Stimulated activated CD4-positive, alpha-beta T cell treated with anti-CD3 and anti-CD28 coated beads, Interleukin-2, amount 100 ng/mL, for 48 hours (primary cell): ENCODE measurements at places on chromosomes 3 and 15.

DNA sequence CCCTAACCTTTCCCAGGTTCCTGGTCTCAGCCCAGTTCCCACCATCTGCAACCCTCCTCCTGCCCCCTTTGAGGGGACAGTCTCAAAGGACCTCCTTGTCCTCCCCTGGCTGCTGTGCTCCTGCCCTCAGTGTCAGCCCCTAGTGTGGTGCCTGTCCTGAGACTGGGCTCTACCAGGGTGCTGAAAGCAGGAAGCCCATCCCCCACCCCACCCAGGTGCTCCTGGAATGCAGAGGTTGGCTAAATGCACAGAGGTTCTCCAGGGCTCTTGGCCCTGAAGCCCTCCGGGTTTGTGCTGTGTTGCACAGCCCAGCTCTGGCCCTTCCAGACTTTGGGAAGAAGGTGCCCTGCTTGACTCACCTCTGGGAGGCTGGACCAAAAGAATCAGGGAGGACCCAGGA, 21.8 kb downstream of the C3orf18 start:
- no peak for DNase-seq

- DNase-seq: no peak
Measured at GRCh38 chr15:35067496-35068347, 17.4 kb downstream of the NANOGP8 start.

- no peak for DNase-seq
Measured at GRCh38 chr3:165443664-165444063, 247.5 kb upstream of the SLITRK3 start.

DNA sequence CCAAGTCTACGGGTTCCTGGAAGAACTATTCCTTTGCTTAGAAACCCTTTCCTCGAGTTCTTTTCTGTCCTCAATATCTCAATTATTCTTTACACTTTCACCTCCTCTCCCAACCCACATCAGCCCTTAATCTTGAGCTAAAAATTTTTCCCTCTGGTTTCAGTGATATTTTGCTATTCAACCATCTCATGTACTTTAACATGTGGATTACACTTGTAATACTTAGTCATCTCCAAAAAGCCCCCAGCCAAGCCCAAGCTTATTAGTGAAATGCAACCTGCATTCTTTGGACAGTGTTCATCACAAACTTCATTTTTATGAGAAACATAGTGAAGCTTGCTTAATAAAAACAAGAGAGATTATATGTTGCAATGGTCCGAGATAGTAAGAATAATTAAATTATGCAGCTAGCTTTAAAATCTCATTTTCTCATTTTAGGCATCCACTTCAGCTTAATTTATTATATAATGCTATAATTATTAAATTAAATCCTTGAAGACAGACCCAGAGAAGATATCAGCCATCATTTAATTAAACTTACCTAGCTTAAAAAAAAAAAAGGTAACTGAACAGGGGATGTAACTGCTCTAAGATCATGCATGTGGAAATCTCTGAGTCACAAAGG, 534.5 kb upstream of the TBL1XR1 start:
- DNase-seq: no peak

DNA sequence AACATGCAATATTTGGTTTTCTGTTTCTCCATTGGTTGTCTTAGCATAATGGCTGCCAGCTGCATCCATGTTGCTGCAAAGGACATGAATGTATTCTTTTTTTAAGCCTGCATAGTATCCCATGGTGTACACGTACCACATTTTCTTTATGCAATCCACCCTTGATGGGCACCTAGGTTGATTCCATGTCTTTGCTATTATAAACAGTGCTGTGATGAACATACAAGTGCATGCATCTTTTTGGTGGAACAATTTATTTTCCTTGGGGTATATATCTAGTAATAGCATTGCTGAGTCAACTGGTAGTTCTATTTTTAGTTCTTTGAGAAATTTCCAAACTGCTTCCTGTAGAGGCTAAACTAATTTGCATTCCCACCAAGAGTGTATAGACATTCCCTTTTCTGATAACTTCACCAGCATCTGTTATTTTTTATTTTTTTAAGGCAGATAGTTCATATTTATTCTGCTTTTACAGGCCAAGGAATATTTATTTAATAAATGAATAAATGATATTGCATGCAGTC, 62.4 kb upstream of the NPHP3 start:
- no peak for DNase-seq

- peak; percentile 1 for DNase-seq
Measured at GRCh38 chr3:133038089-133038730, at the start of gene TMEM108. Gene TMEM108, plus strand, starts transcription at chr3:133038391.

DNA sequence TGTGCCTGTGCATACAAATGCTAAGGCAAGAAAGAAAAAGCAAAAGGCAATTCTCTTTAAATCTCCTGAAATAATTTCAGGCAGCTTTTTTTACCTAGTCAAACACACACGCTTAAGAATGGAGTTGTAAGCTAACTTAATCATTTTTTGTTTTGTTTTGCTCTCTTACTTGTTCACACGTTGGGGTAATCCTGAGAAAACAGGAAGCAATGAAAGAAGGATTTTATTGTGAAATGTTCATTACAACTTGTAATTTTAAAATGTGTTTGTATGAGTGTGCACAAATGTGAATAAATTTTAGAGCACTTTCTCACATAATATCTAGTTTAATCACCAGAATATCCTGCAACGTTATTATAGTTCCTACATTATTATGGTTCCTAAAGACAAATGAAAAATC, 263.8 kb downstream of the LPP start:
- DNase-seq: no peak

- no peak for DNase-seq
Measured at GRCh38 chr15:59436774-59437141, 1.2 kb upstream of the FAM81A start.

DNA sequence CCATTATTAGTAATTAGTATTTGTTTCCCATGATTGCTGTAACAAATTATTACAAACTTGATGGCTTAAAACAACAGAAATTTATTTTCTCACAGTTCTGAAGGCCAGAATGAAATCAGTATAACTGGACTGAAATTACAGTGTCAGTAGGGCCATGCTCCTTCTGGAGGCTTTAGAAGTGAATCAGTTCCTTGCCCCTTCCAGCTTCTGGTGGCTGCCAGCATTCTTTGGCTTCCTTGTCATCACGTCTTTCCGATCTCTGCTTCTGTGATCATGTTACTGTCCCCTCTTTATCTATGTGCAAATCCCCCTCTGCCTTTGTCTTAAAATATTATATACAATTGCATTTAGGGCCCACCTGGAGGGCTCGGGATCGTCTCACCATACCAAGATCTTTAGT, 92.0 kb downstream of the FOXB1 start:
- DNase-seq: no peak

DNA sequence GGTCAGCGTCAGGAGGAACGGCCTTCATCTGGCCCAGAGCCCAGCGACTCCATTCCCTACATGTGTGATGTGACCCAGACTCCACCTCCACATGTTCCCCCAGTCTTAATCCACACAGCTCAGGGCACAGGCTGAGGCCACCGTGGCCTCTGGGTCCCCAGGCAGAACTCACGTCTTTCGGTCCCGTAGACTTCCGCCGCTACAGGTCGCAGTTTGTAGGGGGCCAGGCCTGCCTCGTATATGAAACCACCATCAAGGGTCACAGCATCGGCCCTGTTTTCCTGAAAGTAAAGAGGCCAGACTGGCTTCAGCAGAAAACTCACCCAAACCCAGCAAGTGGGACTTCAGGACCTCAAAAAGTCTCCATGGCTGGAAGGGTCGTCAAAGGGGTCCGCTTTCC, 8.6 kb downstream of the LTF start:
- DNase-seq: no peak

DNA sequence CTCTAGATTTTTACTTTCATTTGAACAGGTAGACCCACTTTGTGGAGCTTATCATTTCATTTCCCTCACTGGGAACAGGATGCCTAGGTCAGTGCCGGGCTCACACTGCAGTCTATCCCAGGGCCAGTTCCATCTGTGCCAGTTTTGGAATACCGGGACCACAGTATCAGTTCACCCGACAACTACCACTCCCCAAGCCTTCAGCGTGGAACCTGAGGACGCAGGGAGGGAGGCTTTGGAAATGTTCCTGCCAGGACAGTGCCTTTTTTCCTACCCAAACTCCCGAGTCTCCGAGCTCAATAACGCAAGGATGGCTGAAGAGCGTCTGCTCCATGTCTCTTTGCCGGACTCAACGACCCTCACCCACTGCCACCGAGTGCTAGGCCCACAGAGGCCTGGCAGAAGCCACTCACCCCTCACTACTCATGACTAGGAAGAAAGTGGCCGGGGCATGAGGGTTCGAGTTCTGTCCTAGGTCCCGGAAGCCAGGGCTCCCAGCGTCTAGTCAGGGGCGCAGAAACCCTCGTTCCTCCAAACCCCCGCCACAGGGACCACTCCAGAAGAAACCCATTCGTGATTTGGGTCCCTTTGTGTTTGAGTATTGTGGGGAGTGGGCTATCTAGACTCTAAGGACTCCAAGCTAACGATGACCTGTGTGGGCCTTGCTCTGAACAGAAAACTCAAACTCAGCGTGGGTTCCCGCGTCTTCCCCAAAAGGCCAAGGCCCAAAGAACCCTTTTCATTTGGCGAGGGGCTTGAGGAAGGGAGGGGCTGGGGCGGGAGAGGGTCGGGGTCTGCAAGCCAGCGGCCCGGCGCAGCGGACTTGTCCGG, 11.4 kb downstream of the ZIC1 start:
- DNase-seq: no peak

- DNase-seq: no peak
Measured at GRCh38 chr15:101115786-101116680, 135.8 kb downstream of the CHSY1 start.

GRCh38 chr3:57974796-57975388, 33.3 kb upstream of the FLNB start:
- no peak for DNase-seq

DNA sequence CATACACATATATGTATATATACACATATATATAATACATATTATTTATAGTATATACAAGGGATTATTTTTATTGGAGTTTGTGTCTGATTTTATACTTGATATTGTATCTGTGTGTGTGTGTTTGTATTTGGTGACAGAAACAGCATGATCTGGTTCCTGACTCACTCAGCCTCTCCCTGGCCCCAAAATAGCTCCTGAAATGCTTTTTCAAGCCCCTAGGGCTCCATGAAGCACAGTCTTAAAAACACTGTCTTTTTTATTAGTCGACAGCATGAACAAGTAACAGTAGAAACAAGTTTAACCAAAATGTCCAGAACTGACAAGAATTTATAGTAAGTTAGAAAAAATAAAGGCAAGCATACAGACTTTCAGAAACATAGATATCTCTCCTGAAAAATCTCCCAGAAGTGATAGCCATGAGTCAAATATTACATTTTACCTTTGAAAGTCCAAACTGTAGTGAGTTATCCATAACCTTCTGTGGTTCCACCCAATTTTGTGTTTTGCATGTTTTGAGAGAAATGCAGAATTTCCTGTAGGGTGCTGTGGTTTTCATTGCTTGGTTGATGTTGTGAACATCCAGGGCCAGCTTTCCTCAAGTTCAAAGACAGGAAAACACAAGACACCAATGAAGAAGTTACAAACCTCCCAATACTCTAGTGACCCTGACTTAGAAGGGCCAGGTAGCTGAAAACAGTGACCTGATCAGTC, 98.5 kb upstream of the CCDC80 start:
- DNase-seq: no peak

- DNase-seq: no peak
Measured at GRCh38 chr3:40247714-40248454, 61.6 kb upstream of the EIF1B start.

DNA sequence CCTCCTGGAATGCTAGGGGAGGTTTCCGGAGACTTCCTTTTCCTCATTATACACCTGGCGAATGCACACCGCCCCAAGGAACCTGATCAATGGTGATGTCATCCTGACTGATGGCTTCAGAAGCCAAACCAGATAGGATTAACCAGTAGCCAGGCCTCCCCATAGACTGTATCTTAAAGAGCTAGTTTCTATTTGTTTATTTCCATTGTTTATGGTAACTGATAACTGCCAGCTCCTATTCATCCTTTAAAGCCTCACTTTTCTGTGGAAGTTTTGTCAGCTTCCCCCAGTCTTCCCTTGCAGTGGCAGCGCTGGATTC, at the start of gene MKRN2OS:
Gene MKRN2OS (minus strand): TSS at position 27 of the 319 bp plus-strand sequence. CDS start 35 bp downstream, outside the sequence.
- DNase-seq: no peak

DNA sequence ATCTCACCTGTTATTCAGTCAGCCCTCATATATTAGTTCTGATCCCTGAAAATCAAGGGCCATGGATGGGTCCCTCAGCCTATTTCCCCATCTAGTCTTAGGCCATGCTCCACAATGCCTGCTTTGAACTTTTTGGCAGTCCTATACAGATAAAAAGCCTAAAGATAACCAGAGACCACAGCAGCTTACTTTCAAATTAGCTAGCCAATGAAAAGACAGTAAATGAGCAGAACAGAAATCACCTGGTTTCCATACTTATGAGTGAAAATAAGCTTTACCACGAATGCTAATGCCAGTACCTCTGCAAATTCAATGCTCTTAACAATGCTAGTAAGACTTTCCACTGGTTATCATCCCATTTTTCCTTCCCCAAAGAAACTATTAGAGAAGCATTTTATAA, 141.6 kb upstream of the SPRED1 start:
- no peak for DNase-seq
